ENCODE measurements at places on chromosomes 1 and 21. TPM values are rescaled to one million over a fixed set of nuclear protein-coding genes. Genes with fewer than 3 reads are reported as not detected.

The FYB2 gene
- polyA plus RNA-seq, result 0.11 TPM

The VWA5B1 gene
- 0.13 TPM for polyA plus RNA-seq

The TATDN3 gene
- 9.8 TPM for polyA plus RNA-seq

The LCA5L gene
- polyA plus RNA-seq, result 1.3 TPM

The PIGM gene
- 5.2 TPM for polyA plus RNA-seq

The HSF2BP gene
- polyA plus RNA-seq, result 0.62 TPM

The C8B gene
- not detected for polyA plus RNA-seq

The NPR1 gene
- 12.7 TPM for polyA plus RNA-seq

The SPRR2E gene
- polyA plus RNA-seq, result not detected

The OR2W3 gene
- polyA plus RNA-seq, result 0.49 TPM

The SPRR4 gene
- polyA plus RNA-seq, result not detected

The OLIG2 gene
- polyA plus RNA-seq, result not detected

The ZBTB8A gene
- polyA plus RNA-seq, result 9.1 TPM

The SLC44A3 gene
- polyA plus RNA-seq, result 4.1 TPM

- DNase-seq, result no peak
Observed at GRCh38 chr1:37519613-37520012, 5.0 kb upstream of the MEAF6 start.

- DNase-seq, result no peak
Observed at GRCh38 chr1:154474802-154475201, 27.2 kb upstream of the TDRD10 start.

DNA sequence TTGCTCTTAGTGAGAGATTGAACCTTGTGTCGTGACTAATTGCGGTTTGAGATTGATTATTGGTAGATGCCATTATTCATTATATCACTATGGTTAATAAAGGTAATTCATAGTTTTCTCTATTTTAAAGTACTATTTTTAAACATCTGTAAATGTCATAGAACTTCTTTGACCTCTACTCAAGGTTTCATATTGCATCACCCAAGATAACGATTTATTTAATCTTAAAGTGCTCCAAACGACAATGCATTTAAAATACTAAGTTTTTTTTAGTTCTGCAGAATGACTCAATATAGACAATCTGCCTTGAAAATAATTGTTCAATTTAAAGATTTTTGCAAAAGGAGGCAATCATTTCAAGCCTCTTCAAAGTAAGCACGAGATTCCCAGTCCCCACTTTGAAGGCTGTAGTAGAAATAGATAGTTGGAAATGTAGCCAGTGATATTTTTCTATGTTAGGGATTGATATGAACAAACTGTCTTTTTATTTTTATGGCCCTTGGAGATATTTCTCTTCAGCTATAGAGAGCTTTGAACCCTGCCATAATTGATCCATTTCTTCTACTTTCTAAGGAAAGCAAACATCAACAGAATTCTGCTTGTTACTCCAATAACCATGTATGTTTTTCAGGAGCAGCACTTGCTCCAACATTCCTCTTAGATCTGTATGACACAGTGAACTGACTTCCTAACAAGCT lies 114.2 kb upstream of the PALMD start:
- DNase-seq, result no peak

GRCh38 chr1:7430691-7431090 lies 340.4 kb upstream of the VAMP3 start:
- DNase-seq, result no peak

- DNase-seq, result no peak
Observed at GRCh38 chr1:229119876-229120275, 151.0 kb upstream of the RAB4A start.

DNA sequence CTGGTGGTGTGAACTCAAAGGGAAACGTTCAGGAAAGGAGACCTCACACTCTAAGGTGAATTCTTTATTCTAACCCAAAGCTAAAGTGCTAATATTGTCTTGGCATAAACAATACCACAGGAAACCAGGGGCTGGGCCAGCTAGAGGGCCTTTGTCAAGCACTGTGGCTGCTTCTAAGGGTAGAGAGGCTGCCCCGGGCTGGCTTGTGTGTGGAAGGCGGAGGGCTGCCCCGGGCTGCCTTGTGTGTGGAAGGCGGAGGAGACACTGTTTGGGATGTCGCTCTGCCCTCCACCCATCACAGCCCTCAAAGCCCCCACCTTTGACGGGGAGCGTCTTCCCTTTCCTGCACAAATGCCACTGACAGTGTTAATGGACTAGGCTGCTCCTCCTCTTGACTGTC lies 216.8 kb downstream of the TOMM20 start:
- DNase-seq, result no peak

- no peak for DNase-seq
Observed at GRCh38 chr1:91201694-91202093, 179.9 kb upstream of the ZNF644 start.

DNA sequence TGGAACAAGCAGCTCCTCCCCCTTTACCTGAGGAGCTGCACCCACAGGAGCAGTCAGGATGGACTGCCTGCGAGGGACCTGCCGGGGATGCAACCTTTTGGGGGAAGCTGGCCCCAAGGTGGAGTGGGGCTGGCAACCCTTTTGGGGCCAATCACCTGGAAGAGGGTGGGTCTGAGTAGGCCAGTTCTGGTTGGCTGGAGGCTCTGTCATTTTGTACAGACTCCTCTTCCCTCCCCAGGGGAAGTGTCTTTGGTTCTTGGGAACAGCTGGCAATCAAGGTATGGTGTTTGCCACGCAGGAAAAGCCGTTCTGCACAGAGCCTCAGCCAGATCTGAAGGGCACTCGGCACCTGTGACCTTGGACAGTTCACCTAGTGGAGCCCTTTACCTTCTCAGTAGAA lies 280 bp upstream of the A3GALT2 start:
- DNase-seq, result no peak

- no peak for DNase-seq
Observed at GRCh38 chr1:232653789-232654188, 23.9 kb upstream of the SIPA1L2 start.

DNA sequence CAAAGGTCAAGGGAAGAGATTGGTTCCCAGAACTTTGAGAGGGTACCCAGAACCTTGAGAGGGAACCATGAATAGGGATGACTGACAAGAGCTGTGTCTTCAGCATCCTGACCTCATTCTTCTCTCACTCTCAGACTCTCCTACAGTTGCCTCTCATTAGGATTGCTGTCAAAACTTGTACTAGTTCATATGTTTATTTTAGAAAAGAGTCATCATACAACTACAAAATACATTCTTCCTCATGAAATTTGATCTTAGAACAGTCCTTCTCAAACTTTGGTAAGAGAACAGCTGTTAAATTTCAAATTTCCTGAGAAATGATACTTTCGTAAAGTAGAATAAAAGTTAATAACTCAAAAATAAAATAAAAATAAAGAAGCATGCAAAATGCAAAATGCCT lies 161.4 kb upstream of the ZRANB2 start:
- no peak for DNase-seq

DNA sequence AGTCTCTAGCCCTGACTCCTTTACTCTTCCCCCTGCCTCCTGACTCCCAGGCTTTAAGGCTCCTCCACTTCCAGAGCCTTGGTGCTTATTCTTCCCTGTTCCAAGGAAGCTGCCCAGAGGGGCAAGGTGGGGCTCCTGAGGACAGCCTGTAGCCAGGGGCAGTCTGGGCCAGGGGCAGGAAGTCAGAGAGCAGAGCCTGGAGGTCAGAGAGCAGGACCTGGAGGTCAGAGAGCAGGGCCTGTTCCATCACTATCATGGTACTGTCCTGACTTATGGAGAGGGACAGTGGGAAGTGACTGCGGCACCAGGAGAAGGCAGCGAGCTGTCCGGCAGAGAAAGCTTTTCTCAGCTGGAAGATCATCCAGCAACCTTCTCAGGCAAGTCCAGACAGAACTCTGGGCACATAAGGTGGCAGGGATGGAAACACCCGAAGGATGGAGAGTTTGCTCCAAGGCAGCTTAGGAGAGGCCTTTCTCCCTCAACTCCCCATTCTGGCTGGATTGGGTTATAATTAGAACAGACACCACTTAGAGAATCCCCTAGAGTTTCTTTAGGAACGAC lies 25.0 kb downstream of the PLXNA2 start:
- DNase-seq, result no peak

GRCh38 chr1:236861560-236862218 lies 66.6 kb downstream of the MTR start:
- no peak for DNase-seq

GRCh38 chr1:204493145-204493983 lies 1.2 kb downstream of the PIK3C2B start:
- no peak for DNase-seq

- DNase-seq, result no peak
Observed at GRCh38 chr1:76759950-76760349, 107.3 kb upstream of the ST6GALNAC5 start.

GRCh38 chr21:31665397-31665796 lies 5.9 kb downstream of the SOD1 start:
- DNase-seq, result no peak

- no peak for DNase-seq
Observed at GRCh38 chr1:242017580-242018233, 18.8 kb upstream of the MAP1LC3C start.

GRCh38 chr1:155320661-155321617 lies at the start of gene RUSC1:
TSS of gene RUSC1 (plus strand) at chr1:155320894. CDS start at chr1:155321774, 880 bp downstream.
- peak; percentile 88 for DNase-seq

DNA sequence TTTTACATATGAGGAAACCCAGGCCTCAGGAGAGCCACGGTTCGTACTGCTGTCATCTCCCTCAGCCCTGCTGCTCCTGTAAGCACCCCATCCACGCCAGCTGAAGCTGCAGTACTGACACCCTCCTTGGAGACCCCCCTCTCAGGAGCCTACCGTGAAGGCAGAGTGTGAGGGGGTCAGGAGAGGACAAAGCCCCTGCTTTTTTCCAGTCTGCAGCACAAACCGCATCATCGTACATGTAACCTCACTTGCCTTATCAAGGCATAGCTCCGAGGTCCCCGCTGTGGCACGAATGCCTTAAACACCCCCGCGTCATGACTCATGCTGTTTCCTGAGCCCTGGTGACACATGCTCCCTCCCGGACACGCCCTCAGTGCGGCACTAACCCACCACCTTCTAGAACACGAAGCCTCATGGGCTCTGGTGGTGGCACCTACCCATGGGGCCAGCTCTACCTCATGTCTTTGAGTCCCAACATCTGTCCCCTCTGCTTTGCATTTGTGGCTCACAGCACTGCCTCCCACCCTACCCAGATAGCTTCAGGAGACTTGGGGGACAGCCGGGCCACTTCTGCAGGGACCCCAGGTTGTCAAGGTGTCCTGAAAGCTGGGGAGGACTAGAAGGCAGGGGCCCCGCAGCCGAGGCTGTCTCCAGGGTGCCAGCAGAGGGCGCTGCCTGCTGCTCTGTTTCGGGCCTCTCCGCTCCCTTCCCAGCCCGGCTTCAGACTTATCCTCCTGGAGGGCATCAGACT lies 4.9 kb downstream of the SH3BGRL3 start:
- DNase-seq, result no peak

DNA sequence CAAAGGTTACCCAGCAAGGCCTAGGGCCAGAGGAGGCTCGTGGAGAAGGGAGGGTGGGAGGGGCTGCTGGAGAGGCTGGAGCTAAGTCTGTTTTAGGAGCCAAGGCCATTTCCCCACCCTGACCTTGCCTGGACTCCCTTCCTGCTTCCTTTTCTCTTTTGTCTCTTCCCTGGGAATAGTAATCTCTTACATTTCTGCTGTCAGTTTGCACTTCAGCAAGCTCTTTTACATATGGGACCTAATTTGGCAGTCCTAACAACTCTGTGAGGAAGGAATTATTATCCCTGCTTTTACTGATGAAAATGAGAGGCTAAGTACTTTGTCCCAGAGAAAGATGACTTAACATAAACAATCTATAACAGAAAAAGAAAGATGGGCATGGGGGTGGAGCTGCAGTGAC lies 13.8 kb downstream of the OPTC start:
- no peak for DNase-seq

- DNase-seq, result no peak
Observed at GRCh38 chr1:161962091-161962887, 61.4 kb downstream of the OLFML2B start.

DNA sequence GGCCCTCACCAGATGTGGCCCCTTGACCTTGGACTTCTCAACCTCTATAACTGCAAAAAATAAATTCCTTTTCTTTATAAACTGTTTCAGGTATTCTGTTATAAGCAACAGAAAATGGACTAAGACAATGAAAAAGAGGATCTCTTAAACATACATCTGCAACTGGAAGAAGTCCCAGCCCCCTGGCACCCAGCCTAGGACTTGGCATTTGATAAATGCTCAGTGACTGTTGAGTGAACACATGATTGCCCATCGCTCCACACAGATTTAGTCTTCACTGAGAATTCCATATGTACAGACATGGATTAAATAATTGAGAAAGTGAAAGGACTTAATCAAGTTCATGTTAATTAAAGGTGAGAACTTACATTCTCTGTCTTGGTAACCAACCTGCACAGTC lies 344.9 kb upstream of the RUNX1 start:
- no peak for DNase-seq

- no peak for DNase-seq
Observed at GRCh38 chr1:44073528-44073927, 42.3 kb upstream of the SLC6A9 start.

DNA sequence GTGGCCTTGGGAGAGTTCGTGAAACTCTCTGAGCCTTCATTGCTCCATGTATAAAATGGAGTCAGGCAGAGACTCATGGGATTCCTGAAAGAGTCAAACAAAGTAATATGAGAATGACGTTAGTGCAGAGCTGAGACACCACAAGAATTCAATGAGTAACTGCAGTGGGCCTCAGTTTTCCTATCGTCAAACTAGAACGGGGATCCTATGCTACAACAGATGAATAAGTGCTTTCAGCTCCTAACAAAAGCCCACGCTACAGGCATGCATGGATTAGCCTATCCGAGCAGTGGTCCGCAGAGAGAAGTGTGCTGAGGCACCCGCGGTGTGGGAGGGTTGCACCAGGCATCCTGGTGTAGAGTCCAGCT lies 124.7 kb downstream of the SYF2 start:
- no peak for DNase-seq

GRCh38 chr1:212310383-212310782 lies 25.2 kb downstream of the PPP2R5A start:
- no peak for DNase-seq

GRCh38 chr1:243421784-243422183 lies 165.9 kb downstream of the SDCCAG8 start:
- no peak for DNase-seq

- no peak for DNase-seq
Observed at GRCh38 chr1:17873007-17873675, 118.0 kb downstream of the ACTL8 start.

- DNase-seq, result no peak
Observed at GRCh38 chr1:108055387-108055786, 90.4 kb upstream of the VAV3 start.

DNA sequence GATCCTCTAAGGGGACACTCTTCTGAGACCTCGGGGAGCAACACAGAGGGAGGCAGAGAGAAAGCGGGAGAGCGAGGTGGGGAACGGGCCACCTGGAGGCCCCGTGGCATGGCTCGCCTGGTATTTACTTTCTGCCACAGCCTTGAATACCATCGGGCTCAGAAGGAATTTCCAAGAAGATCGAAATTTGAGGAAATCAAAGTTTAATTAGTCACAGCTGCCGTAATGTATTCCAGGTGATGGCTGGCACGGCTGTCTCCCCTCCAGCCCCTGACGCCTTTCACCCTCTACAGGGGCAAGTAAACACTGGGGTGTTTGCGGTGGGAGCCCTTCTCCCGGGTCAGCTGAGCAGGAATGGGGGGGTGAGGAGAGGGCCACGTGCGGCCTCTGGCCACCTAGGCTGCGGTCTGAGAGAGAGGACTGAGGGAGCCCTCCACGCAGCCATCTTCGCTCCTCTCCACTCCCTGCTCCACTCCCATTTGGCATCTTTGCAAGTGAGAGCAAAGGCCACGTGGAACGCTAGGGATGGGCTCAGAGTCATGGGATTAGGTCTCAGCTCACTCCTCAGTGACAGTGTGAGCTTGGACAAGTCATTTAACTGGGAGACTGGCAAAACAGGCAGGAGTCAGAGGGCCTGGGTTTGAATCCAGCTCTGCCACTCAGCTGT lies 125.2 kb downstream of the SYF2 start:
- no peak for DNase-seq

Measured in forelimb muscle (tissue), 1 donor.